ENCODE measurements at places on chromosomes 16 and 17.

DNA sequence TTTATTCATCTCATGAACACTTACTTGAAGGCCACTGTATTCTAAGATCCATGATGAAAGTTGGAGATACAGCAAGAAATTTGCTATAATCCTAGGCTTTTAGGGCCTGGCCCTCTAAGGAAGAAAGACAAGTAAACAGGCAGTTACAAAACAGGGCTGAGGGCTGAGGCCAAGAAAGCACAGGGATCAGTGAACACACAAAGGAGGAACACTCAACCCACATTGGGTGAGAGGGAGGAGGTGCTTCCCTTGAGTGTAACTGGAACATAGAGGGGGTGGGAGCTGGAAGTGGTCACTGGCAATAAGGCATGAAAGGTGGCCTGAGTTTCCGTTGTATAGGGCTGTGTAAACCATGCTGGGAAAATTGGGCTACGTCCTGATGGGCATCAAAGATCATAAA lies 112.2 kb downstream of the ZNF18 start:
- H3K4me1 ChIP-seq: no peaks in the 10 kb centered on the region
- no peak overlapping the region for H3K4me3 ChIP-seq
- no peak overlapping the region for H3K27ac ChIP-seq

DNA sequence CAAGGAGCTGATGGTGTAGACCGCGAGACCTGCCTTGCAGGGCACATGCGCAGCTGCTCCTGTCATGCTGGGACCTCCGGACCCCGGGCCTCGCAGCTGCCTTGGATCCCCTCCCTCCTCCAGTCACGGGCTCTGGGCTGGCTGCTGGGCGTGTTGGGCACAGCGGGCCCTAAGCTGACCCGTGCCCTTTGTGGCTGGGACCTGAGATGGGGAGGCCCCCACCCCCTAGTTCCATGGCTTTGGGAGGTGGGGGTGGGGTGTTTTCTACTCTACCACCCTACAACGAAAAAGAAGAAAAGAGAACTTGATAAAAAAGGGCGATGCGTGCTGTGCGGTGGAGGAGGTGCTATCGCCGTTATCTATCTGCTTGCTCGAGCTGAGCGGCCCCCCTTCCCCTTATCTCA lies 14.5 kb downstream of the ZFPM1 start:
- H3K4me1 ChIP-seq: no peaks in the 10 kb centered on the region
- no peak for DNase-seq
- no peak overlapping the region for H3K4me3 ChIP-seq
- H3K27ac ChIP-seq: no peak overlapping the region

DNA sequence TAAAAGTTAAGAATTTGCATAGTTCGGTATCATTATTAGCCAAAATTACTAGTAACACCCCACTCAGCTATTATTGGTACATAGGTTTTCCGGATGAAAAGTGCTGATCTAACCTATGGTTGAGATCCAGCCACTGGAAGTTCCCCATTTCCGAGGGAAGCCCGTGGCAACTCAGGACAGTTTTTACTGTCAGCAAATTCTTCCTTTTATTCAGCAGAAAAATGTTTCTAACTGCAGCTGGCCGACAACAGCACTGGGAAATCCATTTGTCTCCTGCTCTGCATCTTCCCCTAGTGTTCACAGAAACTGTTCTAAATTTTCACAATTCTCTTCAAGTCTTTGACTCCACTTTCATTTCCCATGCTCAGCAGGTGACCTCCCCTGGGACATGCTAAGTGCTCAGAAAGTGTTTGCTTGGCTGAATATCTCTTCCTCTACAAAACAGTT lies 15.5 kb upstream of the MMD start:
- no peak overlapping the region for H3K27ac ChIP-seq
- DNase-seq: no peak
- no peaks in the 10 kb centered on the region for H3K36me3 ChIP-seq
- H3K4me3 ChIP-seq: peak overlapping the region; percentile 24
- H3K4me1 ChIP-seq: no peaks in the 10 kb centered on the region

- no peak overlapping the region for H3K4me3 ChIP-seq
- no peaks in the 10 kb centered on the region for H3K27me3 ChIP-seq
- H3K36me3 ChIP-seq: no peaks in the 10 kb centered on the region
- DNase-seq: peak; percentile 12
- H3K4me1 ChIP-seq: no peaks in the 10 kb centered on the region
- H3K27ac ChIP-seq: no peak overlapping the region
Observed at GRCh38 chr17:41354536-41354935, 3.9 kb upstream of the KRT33A start.

Data from common myeloid progenitor, CD34-positive (primary cell).